ENCODE measurements at places on chromosomes 3 and 15.

DNA sequence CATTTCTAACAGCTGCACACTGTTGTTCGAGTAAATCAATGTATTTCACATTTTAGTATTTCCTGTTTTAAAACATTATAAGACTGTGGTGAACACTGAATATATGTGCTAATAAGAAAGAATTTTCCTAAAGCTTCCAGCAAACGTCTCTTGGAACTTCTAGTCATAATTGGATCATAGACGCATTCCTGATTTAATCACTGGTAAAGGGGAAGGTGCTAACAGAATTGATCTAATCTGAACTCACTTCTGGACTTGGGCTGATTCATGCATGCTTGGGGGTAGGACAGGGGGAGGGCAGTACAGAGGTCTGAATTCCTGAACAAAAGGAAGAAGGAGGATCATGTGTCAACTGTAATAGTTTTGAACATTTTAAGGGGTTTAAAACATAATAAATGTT, 7.3 kb upstream of the LEKR1 start:
- DNase-seq: no peak

- no peak for DNase-seq
Measured at GRCh38 chr3:15438983-15439382, 11.6 kb downstream of the EAF1 start.

DNA sequence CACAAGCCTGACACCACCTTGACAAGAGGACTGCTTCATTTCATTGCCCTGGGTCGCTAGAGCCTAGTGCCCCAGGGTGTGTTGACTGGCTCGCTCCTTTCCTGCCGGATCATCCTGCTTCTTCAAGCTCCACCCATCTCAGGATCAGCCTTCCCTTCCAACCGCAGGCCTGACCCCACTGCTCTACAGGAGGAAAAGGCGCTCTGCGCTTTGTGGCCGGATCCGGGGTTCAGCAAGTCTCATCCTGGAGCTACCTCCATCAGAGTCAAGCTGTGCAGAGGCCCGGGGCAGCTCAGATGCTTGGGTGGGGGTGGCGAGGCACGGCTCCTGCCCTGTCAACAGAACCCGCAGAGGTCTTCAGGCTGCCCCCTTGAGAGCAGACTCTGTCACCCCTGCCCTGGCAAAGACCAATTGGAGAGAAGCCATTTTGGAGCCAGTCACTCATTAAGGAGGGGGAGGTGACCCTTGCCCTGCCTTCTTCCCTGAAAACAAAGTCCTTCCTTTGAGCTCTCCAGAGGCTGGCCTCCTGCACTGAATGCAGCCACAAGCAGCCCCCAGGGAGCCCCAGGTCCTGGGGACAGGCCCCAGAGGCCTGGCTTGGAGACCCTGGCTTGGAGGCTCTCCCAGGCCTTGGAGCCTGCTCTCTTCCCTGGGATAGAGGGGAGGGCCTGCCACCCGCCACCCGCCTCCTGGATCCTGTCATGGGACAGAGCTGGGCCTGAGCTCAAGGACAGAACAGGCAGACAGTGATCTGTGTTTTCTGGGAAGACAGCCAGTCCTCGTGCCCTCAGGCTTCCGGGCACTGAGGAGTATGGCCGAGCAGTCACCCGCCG, 80.3 kb downstream of the CPN2 start:
- no peak for DNase-seq

- no peak for DNase-seq
Measured at GRCh38 chr15:80875568-80876347, 96.6 kb downstream of the CEMIP start.

GRCh38 chr3:123476967-123477750, 28.3 kb upstream of the ADCY5 start:
- DNase-seq: no peak

DNA sequence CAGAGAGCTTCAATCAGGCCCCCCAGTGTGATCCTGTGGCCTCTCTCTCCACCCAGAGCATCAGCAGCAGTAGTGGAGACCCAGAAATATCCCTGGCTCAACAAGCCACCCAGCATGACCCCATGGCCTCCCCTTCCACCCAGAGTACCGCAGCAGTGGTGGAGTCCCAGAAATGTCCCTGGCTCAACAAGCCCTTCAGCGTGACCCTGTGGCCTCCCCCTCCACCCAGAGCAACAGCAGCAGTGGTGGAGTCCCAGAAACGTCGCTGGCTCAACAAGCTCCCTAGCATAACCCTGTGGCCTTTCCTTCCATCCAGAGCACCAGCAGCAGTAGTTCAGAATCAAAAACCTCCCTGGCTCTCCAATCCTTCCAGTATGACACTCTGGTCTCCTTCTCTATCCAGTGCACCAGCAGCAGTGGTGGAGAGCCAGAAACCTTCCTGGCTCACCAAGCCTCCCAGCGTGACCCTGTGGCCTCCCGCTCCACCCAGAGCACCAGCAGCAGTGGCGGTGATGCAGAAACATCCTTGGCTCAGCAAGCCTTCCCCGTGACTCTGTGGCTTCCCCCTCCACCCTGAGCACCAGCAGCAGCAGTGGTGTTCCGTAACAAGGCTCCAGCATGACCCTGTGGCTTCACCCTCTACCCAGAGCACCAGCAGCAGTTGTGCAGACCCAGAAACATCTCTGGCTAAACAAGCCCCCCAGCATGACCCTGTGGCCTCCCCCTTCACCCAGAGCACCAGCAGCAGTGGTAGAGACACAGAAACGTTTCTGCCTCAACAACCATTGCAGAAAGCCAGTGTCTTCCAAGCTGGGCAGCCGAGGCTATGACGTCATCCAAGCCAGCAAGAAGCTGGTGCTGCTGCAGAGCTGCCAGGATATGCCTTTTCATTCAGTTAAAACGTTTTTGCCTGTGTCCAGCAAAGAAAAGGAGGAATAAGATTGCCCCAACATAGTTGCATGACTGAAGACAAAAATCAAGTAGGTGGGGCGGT, 61.3 kb upstream of the TAMM41 start:
- no peak for DNase-seq

- no peak for DNase-seq
Measured at GRCh38 chr3:136207489-136208115, 11.5 kb upstream of the MSL2 start.

GRCh38 chr3:126517291-126517951, at the start of gene UROC1:
TSS of gene UROC1 (minus strand) at chr3:126517773. CDS start at chr3:126517719, 54 bp downstream.
- no peak for DNase-seq

GRCh38 chr3:158158969-158159368, 49.1 kb downstream of the RSRC1 start:
- no peak for DNase-seq

All from activated naive CD4-positive, alpha-beta T cell treated with anti-CD3 and anti-CD28 coated beads, Interleukin-2, amount 50 U/mL, for 72 hours (primary cell).